ENCODE measurements at places on chromosomes 2 and 18.

DNA sequence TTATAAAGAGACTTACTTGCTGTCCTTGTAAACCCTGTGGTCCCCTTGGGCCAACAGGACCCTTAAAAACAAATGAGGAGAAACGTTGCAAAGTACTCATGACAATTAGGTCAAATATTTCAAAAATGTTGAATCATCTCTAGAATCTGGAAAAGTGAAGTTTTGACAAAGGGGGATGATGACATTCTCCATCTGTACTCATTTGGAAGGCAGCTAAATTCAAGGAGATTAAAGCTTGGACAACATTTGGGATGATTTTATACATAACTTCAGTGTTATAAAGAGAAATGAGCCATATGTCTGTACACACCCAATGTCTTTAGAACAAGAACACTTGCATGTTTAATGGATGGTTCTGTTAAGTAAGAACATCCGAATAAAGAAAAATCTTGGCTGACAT is 92.9 kb downstream of the COL5A2 start:
- DNase-seq: no peak

- DNase-seq: no peak
Measured at GRCh38 chr2:15263976-15264685, 297.0 kb downstream of the NBAS start.

GRCh38 chr2:101125808-101126207 is 25.4 kb downstream of the TBC1D8 start:
- no peak for DNase-seq

GRCh38 chr2:175734686-175735085 is 267.4 kb downstream of the LNPK start:
- DNase-seq: no peak

GRCh38 chr2:230949966-230950873 is 25.2 kb upstream of the GPR55 start:
- DNase-seq: no peak

DNA sequence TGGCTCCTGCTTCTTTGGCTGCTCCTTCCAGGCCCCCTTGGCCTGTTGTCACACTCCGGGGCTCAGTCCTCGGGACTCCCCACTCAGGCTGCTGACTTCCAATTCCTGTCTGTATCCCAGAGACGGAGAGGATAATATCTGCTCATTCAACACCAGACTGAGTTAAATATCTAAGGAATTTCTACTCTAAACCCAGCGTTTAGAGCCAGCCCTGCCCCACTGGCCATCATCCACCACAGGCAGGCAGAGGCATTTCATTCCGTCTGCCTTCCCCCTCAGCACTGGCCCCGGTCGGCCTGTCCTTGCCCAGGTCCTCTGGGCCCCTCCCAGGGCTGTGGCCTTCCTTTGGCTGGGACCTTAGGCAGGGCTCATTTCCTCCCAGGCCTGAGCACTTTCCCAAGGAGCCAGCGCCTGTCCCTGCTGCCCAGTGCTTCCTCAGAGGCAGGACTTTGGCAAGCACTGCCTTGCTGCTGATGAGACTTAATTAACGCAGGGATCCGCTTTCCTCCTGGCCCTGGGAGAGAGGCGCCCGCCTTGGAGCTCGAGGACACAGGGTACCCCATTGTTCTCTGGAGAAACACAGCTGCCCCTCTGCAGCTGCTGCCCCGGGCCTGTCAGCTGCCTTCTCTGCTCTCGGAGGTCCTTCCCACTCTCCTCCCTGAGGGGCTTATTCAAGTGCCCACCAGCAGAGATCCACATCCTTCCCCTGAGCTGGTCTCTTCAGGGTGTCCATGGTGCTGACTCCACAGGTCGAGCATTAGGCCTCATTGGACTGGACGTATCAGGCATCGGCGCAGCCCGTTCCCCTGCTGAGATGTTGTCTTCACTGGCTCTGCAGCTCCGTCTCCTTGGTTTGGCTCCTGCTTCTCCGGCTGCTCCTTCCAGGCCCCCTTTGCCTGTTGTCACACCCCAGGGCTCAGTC is 42.8 kb downstream of the ATOH8 start:
- DNase-seq: no peak

- no peak for DNase-seq
Measured at GRCh38 chr2:3208179-3208578, 169.4 kb downstream of the EIPR1 start.

GRCh38 chr2:107615039-107615438 is 211.7 kb upstream of the RGPD4 start:
- no peak for DNase-seq

GRCh38 chr2:1947316-1947715 is 203.0 kb upstream of the PXDN start:
- no peak for DNase-seq

- DNase-seq: no peak
Measured at GRCh38 chr2:187686416-187687024, 132.3 kb upstream of the TFPI start.

- DNase-seq: no peak
Measured at GRCh38 chr2:198259496-198259895, 455.1 kb downstream of the PLCL1 start.

GRCh38 chr2:108552566-108552965 is 18.3 kb downstream of the LIMS1 start:
- DNase-seq: no peak

DNA sequence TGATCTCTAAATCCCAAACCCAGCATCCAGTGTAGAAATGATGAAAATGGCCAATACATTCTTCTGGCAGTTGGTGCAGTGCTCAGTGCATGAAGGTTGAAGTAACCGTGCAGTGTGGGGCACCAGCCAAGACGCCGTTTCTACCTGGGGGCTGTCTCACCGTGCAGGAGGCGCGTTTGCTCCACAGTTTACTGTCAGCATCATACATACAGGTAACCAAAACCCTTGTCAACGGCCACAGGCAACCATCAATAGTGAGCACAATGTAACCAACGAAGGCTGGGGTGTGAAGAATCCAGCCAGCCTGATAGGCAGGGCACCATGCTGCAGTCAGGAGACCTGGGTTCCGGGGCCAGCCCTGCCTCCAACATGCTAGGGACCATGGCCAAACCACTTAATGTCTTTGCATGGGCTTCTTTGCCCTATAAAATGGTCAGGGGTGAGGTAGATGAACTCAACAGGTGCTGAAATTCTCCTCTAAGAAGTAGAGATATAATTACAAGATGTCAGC is 127.5 kb upstream of the ID2 start:
- no peak for DNase-seq

DNA sequence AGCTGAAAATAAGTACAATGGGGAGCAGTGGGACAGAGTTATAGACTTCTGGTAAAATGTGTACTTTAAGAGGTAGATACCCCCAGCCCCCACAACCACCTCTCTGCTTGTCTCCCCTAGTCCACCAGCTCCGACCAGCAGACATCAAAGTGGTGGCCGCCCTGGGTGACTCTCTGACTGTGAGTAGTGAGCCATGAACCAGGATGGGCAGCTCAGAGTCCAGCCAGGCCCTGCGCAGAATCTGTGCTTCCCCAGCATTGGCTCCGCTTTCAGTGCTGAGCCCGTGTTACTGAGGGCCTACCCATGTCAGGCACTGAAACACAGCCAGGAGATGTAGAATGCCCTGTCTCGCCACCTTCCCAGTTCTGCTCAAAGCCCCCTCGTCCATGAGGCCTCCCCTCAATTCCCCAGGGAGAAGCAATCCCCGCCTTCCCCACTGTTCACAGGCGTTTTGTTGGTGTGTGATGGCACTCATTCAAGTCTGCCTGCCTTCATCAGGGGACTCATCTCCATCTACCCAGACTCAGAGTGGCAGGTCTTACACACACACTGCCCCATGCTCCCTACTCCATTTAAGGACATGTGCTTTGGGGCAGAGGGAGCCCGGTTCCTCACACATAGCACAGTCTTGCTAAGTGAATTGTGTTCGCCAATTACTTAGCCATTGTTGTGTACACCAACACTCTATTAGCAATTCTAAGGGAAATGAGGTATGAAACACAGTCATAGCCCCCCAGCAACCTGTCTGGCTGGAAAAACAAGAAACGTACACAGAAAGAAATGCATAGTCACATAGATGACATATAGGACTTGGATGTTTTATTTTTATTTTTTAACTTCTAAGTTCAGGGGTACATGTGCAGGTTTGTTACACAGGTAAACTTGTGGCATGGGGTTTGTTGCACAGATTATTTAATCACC is 122.6 kb downstream of the PLB1 start:
- no peak for DNase-seq

DNA sequence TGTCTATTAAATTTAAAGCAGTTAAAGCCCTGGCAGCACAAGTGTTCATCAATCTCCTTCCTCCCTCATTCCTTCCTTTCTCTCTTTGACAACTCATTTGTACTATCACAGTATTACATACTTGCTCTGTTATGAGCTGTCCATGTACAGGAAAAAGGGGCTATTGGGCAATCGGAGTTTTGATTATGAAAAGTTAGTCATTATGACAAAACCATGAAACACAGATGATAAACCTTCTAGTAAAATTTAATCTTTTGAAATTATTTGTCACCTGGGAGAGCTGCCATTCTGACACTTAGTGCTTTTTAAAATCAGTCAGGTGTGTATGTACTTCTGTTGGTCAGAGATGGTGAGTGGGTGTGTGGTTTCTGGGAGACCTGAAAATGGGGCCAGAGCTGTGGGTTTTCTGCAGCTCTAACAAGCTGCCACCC is 39.4 kb downstream of the MAP4K4 start:
- DNase-seq: no peak

- no peak for DNase-seq
Measured at GRCh38 chr2:144211826-144212225, 308.1 kb downstream of the ZEB2 start.

DNA sequence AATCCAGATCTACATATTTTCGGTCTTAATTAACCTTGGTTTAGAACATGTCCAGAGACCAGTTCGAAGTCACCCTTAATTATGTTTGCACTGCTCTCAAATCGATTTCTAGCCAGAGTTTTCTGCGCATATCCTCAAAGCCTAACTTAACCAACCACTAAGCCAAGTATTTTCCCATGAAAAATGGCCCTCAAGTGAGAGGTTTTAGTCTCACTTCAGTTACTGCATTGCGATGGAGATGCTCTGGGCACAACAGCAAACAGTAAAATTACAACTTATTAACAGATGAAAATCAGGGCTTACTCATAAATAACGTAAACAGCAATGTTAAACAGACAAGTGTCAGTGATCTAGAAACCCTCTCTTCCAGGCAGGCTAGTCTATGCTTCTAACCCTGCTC is 4.5 kb downstream of the RTN4 start:
- no peak for DNase-seq

DNA sequence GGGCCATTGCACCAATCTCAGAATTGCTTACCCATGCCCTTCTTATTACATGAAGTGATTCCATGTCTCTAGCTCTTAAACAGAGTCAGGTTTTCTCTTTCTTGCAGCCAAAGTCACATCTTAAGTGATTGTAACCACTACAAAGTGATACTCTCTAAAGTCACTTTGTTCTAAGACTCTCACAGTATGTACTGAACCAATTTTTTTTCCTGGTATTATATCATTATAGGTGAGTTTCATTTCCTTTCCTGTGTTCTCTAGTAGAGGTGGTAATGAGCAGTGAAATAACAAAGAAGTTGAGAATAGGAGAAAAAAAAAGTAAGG is 66.3 kb upstream of the DARS1 start:
- no peak for DNase-seq

DNA sequence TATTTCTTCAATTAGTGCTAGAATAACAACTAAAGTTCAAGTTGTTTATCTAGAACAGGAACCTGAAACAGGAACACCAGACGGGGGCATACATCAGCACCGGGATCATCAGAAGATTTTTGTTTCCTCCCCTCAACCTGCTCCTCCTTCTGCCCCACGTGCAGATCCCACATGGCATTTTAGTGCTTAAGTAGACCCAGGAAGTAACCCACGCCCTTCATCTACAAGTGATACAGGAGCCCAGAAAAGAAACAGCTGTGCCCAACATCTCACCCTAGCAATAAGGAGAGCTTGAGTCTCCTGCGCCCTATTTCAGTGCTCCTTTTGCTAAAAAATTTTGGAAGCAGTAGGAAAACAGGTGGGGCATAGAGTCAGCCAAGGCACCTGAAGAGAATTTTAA is 5.2 kb downstream of the ZNF385B start:
- DNase-seq: no peak

DNA sequence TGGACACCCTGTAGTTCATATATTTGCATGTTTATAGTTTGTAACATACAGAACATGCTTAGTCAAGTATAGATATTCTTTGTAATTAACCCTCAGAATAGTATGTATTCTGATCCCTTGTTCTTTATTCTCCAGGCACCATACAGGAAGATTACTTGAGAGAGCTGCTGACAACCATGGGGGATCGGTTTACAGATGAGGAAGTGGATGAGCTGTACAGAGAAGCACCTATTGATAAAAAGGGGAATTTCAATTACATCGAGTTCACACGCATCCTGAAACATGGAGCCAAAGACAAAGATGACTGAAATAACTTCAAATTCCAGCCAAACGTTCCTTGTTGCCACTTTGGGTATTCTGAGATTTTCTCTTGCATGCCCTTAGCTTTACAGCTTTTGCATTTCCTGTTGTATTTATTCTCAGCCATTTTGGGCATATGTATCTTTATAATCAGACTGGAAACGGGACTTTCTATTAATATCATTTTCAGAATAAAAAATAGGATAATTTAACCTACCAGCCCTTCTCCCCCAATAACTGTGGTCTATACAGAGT is 6.2 kb upstream of the MYL12B start:
- no peak for DNase-seq

GRCh38 chr18:61335684-61336555 is 2.7 kb downstream of the CDH20 start:
- no peak for DNase-seq

Data from stimulated activated CD8-positive, alpha-beta memory T cell treated with anti-CD3 and anti-CD28 coated beads, Interleukin-7, amount 100 ng/mL, for 4 hours (primary cell).